ENCODE measurements at places on chromosomes 5 and 9.

DNA sequence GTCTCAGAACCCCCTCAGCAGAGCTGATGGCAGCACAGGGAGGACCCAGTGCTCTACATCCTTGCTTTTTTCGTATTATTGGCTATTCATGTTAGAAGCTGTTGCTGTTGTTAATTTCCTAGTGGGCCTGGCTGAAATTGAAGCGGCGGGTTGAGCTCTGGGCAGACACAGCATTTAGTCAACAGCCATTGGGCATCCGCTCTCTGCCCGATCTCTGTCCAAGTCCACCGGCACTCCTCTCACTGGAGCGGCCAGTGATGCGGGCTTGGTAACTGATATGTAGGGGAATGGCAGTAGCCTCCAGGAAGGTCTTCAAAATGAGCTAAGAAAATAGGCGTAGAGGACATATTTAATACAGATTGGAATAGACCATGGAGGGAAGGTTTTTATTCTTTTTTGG, 1.3 kb upstream of the GARNL3 start:
- H3K27me3 ChIP-seq, result no peaks in the 10 kb centered on the region
- no peak for DNase-seq
- H3K36me3 ChIP-seq, result no peaks in the 10 kb centered on the region
- H3K4me3 ChIP-seq, result no peak overlapping the region

GRCh38 chr9:69569738-69570451, 102.3 kb downstream of the APBA1 start:
- H3K36me3 ChIP-seq, result no peaks in the 10 kb centered on the region
- no peak overlapping the region for H3K4me3 ChIP-seq
- DNase-seq, result no peak

DNA sequence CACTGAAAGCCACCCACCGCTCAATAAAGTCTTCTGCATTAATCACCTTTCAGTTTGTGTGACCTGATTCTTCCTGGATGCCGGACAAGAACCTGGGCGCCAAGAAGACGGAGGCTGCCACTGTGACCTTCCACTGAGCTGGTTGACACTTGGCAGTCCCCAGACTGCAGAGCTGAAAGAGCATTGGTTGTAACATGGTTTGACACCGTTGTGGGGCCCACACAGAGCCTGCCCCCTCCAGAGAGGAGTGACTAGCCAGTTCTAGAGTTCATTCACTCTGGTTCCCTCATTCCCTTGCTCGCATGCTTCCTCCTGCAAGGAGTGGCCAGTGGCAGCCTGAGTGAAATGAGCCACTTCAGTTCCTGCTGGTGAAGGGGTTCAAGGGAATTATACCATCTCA, 86.2 kb upstream of the ANXA1 start:
- DNase-seq, result no peak
- no peaks in the 10 kb centered on the region for H3K36me3 ChIP-seq

DNA sequence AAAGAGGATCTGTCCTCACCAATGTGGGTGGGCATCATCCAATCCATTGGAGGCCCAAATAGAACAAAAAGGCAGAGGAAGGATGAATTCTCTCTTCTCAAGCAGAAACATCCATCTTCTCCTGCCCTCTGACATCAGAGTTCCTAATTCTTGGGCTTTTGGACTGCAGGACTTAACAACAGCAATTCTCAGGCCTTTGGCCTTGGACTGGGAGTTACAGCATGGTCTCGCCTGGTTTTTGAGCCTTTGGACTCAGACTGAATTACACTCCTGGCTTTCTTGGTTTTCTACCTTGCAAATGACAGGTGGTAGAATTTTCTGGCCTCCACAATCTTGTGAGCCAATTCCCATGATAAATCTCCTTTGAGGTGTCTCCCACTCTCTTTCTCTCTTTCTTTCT, 60.5 kb upstream of the CD180 start:
- no peak overlapping the region for H3K27ac ChIP-seq
- no peak for DNase-seq
- H3K27me3 ChIP-seq, result no peaks in the 10 kb centered on the region
- no peak overlapping the region for H3K4me3 ChIP-seq
